Mesenteric fat pad (tissue), 1 donor: ENCODE measurements at places on chromosomes 5 and 9. TPM values are rescaled to one million over a fixed set of nuclear protein-coding genes. Genes with fewer than 3 reads are reported as not detected.

- no peak for DNase-seq
These were observed 59.9 kb downstream of the VAV2 start for GRCh38 chr9:133932181-133932580.

DNA sequence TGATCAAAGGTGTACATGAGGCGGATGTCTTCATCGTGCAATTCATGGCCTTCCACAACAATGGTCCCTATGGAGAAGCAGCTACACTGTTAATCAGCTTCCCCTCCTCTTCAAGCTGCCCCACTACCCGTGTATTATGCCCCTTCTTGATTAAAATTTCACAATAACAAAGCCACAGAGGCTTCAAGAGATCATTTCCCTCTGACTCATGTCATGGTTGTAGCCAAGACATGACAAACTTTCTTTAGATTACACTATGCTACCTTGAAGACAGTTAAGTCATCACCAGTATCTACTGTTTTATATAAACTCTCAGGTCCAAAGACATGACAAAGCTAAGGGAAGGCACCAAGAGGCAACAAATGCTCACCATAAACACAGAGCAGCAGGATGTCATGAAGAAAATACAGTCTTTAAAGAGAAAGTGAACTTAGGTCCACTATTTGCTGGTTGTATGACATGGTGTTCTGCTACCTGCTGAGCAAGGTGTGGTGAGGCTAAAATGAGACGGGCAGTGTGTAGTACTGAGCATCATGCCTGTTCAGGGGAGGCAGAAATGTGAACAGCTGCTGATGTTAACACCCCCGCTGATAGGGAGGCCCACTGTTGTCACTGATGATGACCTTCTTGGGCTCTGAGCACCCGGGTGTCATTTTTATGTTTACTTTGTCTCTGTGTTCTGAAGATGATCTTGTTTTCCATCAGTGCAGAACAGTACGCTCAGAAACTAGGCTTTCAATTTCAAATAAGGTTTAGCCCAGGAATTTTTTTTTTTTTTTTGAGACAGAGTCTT lies 48.3 kb downstream of the IARS1 start:
- DNase-seq = no peak

Gene TNC
- total RNA-seq = 32.6 TPM

DNA sequence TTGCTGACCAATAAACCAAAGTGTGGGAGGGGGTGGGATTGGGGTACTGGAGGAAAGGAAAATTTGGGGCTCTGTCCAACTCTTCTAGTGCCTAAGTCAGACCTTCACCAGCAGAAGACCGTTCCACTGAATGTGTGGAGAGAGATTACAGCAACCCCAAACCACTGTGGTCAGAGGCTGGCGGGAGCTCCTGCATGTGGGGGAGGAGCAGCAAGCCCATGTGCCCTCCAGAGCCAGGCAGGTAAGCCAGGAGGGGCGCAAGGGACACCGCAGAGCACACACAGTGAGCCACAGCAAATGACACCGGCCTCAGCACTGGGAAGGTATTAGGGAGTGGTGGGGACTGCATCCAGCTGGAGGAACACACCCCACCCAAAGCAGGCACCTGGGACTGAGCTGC lies 62.9 kb downstream of the SMIM23 start:
- no peak for DNase-seq

GRCh38 chr9:114336699-114337395 lies 7.2 kb downstream of the ORM2 start:
- no peak for DNase-seq

GRCh38 chr9:134783699-134784039 lies 96.9 kb upstream of the FCN2 start:
- no peak for DNase-seq

GRCh38 chr9:70404261-70404660 lies 10.2 kb downstream of the KLF9 start:
- DNase-seq = no peak

- no peak for DNase-seq
These were observed at the start of gene IL9 for GRCh38 chr5:135895474-135896006. TSS of gene IL9 (minus strand) at chr5:135895841. CDS start at chr5:135895816, 25 bp downstream.

- DNase-seq = no peak
These were observed 207.6 kb downstream of the HSPA4 start for GRCh38 chr5:133259199-133259997.

Gene SYK
- total RNA-seq = 26.7 TPM

- peak; percentile 95 for DNase-seq
These were observed at the start of gene MOB3B for GRCh38 chr9:27529316-27530278. TSS of gene MOB3B (minus strand) at chr9:27529814. CDS start at chr9:27455550, 74,264 bp downstream.

Gene TUSC1
- total RNA-seq = 15.7 TPM

DNA sequence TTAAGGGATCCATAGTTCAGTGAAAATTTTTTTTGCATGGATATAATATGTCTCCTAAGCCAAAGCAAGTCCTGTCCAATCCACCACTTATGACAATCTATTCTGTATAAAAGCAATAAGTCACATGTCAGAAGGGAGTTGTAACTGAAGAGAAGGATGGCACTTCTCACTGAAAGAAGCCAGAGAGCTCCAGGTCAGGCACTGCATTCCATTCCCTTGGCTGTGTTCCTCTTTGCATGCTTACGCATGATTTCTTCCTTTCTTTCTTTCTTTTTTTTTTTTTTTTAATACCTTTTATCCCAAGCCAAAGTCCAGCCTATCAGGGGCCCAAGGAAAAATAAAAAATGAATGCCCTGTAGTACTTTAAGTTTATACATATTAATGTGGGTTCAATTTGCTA lies 39.8 kb downstream of the MAMDC2 start:
- DNase-seq = no peak

DNA sequence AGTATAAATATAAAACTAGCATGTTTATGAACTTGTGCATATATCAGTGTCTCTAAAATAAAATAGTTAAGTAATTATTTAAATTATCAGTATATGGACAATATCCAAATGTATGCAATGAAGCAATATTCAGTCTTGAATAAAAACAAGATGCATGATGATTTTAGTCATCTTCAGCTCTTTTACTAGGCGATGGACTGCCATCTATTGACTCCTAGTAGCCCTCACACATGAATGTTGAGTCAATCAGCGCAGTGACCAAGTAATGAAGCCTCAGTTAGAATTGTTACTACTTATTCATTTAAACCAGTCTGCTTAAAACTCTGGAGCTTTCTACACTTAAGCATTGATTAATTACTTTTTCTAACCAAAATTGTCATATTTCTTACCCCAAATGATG lies 92.9 kb upstream of the GRHPR start:
- DNase-seq = no peak

- DNase-seq = no peak
These were observed 1080.7 kb upstream of the NUDT12 start for GRCh38 chr5:104643320-104643719.

DNA sequence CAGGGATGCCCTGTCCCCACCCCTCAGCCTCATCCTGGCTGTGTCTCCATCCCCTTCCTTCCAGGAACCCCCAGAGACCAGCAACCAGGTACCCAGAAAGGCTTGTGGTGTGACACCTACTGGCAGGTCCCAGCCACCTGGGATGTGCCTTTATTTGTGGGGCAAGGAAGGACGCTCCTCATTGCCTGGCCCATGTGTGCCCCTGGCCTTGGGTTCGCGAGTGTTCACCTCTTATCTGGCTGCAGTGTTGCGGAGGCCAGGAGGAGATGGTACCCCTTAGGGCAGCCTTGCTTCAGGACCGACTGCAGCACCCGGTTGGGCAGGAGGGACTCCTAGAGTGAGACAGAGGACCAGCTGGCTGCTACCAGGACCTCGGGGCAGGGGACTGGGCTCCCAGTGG lies 8.8 kb downstream of the C9orf50 start:
- DNase-seq = no peak

DNA sequence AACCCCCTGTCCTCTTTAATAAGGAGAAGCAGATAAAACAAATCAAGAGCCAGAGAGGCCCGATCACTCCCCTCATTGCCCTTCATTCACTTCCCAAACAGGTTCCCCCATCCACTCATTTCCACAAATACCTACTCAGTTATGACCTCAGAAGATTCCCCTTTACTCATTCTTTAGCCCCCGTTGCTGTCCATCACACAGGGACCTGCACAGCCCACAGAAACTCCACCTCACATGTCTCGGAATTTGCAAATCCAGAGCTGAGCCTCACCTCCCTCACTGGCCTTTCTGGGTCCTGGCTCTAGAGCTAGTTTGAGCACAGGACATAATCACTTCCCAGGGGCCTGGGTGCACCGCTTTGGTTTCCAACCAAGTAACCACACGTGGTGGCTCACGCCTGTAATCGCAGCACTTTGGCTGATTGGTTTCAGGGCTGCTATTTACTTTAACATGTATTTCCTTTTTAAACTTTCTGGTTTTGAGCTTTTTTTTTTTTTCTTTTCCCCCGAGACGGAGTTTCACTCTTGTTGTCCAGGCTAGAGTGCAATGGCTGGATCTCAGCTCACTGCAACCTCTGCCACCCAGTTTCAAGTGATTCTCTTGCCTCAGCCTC lies 17.8 kb downstream of the ATP6V0E1 start:
- no peak for DNase-seq

Gene GABRA6
- not detected for total RNA-seq

DNA sequence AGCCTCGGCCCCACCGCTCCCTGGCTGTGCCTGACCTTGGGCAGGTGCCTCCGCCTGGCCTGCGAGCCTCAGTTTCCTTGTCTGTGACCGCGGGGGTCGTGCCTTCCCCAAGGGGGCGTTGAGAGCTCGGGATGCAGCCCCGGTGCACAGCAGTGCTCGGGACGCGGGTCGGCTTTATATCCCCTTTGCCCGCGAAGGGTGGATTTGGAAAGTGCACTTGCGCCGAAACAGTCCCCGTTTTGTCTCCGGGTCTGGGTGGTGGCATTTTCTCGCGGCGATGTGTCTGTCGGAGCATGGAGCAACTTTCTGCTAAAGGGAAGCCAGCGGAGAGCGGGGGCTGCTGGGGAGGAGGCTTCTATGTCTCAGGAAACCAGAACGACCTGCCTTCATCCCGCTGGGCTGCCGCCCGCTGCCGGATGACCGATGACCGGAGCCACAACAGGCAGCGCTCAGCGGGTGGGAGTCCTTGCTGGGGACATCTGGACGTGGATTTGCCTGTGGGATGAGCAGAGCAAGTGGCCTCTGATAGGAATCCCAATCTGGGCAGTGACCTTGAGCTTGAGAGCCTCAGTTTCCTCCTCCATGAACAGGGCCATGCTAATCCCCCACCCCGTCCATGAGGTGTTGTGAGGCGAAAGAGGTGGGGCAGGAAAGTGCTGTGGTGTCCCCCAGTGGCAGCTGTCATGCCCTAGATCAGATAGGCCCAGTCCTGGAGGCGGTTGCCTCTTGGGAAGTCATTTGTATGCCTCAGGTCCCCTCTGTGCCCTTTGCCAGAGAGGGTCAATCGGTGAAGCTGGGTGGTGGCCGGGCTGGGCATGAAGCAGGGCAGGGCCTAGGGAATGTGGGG lies 651 bp downstream of the HRH2 start:
- peak; percentile 90 for DNase-seq

Gene MZB1
- 0.61 TPM for total RNA-seq

- peak; percentile 84 for DNase-seq
These were observed 1.3 kb downstream of the IRX2 start for GRCh38 chr5:2750026-2750757.

Gene TLR4
- total RNA-seq = 62.8 TPM

Gene PCDHGA6
- total RNA-seq = 3.1 TPM

DNA sequence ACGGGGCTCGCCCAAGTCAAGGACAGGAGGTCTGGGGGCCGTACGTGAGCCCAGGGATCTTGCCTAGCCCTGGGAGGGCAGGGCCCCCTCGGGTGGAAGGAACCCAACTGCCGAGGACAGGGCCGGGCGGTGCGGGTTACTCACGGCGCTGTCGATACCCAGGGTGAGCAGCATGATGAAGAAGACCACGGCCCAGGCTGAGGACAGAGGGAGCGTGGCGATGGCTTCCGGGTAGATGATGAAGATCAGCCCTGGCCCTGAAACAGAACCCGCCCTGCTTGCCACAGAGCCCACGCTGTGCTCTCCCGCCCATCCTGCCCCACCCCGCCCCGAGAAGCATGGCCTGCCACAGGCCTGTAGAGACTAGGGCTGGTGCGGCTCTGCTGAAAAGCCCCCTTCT lies 34.1 kb downstream of the SLC6A3 start:
- no peak for DNase-seq

DNA sequence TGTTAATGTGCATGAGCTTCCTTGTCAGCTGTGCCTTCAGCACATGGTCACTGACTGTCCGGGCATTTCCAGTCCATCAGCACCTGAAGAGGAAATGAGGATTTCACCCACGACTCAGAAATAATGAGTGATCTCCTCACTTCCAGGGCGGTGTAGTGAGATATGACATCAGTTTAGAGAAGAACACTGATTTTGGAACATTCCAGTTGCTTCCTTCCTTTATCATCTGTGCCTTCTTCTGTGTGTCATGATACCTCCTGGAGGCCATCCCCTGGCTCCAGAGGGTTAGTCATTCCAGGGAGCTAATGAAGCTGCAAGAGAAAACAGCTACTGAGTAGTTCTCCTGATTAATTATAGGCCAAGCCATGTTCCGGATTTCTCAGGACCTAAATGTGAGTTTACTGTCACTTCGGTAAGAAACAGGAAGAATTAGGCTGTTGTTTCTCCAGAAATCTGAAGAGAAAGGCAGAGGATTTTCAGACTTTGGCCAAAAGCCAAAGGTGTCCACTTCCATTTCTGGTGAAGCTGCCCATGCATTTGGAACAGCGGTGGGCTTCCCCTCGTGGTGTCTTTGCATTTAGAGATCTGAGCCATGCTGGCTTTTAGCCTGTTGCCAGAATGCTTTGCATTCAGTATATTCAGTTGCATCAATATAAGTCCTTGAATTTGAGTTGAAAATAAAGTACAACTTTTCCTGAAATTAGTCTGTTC lies 161.3 kb upstream of the OTULINL start:
- DNase-seq = no peak

Gene TMEM174
- not detected for total RNA-seq

GRCh38 chr5:20972419-20972925 lies 984.5 kb upstream of the CDH18 start:
- no peak for DNase-seq

DNA sequence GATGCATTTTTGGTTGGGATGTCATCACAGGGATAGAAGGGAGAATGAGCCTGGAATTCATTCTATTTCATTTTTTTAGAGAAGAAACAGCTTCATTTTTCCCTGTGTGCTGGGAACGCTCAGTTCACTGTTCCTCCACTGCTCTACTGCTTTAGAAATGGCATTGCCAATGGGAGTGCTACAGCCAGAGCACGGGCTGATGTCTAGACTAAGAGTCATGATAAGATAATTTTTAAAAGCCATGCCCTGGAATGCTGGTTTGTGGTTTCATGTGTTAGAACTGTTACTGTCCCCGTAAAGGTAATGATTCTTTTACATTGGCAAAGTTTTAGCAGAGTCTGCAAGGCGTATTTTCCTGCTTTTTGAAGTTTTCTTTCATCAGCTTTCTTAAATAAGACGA lies 119.6 kb downstream of the SEMA6A start:
- no peak for DNase-seq

Gene FOXD4L3
- not detected for total RNA-seq

Gene COL5A1
- total RNA-seq = 84.7 TPM

Gene PALM2AKAP2
- 120 TPM for total RNA-seq

- DNase-seq = no peak
These were observed 5.5 kb downstream of the ARRDC1 start for GRCh38 chr9:137610944-137611343.

DNA sequence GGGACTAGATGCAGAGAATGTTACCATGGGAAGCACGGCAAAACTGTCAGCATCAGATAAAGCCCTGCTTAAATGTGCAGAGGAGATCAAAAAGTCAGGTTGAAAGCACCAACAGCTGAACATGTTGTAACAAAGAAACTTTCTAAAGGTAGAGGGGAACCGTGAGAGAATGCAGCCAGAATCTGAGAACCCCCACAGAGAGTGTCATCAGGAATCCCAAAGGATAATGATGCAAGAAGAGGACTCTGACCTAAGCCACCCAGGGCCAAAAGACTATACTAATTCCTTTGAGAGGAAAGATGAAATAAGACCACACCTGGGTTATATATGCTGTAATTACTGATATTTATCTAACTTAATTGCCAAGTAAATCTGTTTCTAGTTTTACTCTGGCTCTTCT lies 116.6 kb downstream of the PCSK1 start:
- DNase-seq = no peak
